ENCODE measurements at places on chromosomes 3 and 15.
A peak's percentile ranks its signal among the peaks of the same experiment; 100 is the strongest.

DNA sequence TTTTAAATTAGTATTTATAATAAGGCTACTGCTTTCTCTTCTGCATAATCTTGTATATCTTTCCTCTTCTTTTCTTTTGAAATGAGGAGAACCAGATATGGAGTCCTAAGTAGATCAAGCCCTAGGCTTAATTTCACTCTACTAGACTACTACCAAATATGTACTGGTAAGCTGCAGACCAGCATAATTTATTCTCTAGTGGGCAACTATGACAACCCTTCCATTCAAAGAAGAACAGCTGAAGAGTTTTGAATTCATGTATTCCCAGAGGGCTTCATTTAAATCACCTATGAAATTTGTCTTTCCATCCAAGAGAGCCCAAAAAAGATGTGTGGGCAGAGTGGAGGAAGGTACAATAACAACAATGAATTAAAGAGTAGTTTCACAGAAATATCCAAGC is 10.0 kb downstream of the RAD18 start:
- DNase-seq, result no peak

DNA sequence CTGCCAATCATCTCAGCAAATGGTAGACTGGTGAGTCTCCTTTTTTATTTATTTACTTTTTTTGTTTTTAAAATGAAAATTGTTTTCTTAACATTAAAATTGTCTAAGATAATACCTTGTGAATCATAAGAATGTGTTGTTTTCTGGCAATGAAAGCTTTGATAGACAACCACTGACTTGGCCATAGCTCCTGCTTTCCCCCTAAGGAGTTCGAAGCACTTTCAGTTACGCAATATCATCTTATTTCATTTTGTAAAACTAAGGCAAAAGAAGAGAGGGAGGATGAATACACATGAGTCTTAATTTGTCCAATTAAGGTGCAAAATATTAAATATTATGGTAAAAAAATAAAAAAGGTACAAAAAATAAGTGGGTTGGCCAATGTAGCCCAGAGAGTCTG is 74.8 kb upstream of the PLCL2 start:
- no peak for DNase-seq

- DNase-seq, result peak; percentile 74
Observed at GRCh38 chr3:56702490-56703315, 19.6 kb upstream of the TASOR start.

DNA sequence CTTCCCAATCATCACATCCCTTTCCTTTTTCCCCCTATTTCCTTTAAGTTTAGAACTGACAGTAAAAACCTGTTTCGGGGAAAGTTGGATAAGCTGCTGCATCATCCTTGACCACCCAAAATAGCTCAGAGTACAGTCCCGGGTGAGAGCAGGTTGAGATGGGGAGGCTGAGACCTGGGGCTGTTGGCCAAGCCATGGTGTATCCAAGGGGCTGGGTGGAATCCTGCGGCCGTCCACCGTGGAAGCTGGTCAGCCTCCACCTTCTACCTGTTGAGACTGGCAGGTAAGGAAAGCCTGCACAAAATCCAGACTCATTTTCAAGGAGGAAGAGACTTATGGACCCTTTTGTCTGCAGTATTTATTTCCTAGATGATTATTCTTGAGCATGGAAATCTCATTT is 128.2 kb upstream of the PLXNA1 start:
- DNase-seq, result no peak

DNA sequence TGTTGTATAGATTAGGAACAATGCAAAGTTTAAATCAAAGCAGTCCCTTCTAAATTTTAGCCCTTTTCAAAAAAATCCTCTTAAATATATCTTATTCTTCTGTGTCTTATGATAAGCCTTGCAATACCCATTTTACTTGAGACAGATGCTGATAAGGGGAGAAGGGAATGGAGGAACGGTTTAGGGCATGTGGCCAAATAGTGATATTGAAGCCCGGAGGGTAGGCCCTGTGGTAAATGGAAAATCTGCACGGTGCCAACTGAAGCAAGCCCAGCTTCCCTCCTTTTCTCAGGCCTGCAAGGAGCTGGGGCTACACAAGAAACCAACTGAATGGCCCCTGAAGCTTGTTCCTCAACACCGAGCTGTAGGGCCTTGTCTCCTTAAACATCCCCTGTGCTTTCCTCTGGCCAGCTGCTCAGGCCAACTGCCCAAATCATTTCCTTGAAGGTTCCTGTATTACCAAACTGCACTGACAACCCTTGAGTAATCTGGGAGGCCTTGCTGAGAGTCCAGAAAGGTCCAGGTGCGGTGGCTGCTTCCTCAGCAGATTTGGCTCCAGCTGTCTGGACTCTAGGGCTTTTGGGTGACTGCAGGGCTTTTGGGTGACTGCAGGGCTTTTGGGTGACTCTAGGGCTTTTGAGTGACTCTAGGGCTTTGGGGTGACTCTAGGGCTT is 67.2 kb downstream of the NCEH1 start:
- no peak for DNase-seq

Data from hindlimb muscle (tissue), 1 donor.